ENCODE measurements at places on chromosomes 16 and 17.

- DNase-seq: no peak
These were observed 10.2 kb upstream of the STRADA start for GRCh38 chr17:63751806-63752205.

DNA sequence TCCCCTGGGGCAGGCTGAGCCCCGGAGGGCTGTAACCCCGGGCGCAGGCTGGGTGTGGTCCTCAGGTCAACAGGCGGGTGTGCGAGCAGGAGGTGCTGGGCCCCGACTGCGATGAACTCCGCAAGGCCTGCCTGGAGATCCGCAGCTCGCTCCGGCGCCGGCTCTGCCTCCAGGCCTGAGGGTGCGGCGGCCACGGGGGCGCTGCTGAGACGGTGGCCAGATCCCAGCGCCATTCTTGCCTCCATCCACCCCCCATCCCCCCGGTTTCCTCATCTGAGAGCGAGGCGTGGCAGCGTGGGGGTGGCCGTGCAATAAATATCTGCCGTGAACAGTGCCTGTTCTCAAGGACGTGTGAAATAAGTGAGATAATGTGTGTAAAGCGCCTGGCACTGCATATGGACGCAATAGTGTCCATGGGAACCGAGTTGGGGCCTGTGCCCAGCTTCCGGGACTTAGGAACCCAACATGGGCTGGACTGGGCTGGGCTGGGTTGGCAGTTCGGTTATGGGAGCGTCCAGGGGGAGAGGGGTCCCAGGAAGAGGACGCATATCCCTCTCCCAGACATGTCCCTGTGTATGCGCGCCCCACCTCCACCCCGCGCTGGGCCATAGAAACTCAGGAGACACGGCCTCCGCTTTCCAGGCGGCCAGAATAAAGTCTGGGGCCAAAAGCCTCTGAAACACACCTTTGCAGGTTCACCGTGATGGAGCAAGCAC lies 15.0 kb downstream of the ZNF213 start:
- no peak for DNase-seq

DNA sequence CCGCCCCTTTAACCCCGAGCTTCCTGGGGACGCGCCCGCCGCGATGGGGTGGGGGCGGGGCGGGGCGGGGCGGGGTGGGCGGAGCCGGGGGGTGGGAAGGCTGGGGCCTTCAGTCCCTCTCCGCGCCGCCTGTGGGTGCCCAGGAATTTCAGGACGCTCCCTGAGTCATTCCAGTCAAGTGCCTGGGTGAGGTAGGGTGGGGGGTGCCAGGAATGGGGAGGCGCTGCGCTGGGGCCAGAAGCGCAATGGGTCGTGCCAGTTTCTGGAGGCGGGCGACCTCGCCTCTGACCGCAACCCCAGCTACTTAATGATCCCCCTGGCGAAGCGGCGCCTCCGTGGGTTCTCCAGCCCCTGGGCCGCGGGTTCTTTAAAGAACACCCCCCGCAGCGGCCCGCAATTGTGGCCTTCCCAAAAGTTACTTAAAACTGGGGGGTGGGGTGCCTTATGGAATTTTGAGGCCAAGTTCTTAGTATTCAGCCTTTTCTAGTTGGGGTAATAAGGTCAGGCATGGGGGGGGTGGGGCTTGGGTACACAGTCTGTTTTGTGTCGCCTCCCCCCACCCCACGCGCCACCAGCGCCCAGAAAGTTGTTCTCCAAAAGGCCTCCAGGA lies 826 bp upstream of the GSE1 start:
- DNase-seq: no peak

GRCh38 chr17:3911271-3912053 lies 4.8 kb downstream of the P2RX1 start:
- DNase-seq: no peak

GRCh38 chr17:39074676-39075075 lies 76.8 kb downstream of the PLXDC1 start:
- no peak for DNase-seq

GRCh38 chr17:50020841-50021599 lies 26.0 kb upstream of the DLX3 start:
- no peak for DNase-seq
